ENCODE measurements at places on chromosomes 11 and 22.
A peak's percentile ranks its signal among the peaks of the same experiment; 100 is the strongest.

- H3K4me3 ChIP-seq: peak overlapping the region; percentile 50
- peak overlapping the region; percentile 32 for H3K27ac ChIP-seq
- DNase-seq: peak; percentile 84
- H3K36me3 ChIP-seq: no peaks in the 10 kb centered on the region
- H3K4me1 ChIP-seq: peaks cover 2% of the 10 kb centered on the region
- H3K27me3 ChIP-seq: no peaks in the 10 kb centered on the region
Measured at GRCh38 chr22:42437488-42438292, 5.5 kb upstream of the NFAM1 start.

GRCh38 chr22:37435970-37436603 is 8.8 kb upstream of the ELFN2 start:
- no peak overlapping the region for H3K27ac ChIP-seq
- no peaks in the 10 kb centered on the region for H3K36me3 ChIP-seq
- DNase-seq: no peak
- no peaks in the 10 kb centered on the region for H3K27me3 ChIP-seq

DNA sequence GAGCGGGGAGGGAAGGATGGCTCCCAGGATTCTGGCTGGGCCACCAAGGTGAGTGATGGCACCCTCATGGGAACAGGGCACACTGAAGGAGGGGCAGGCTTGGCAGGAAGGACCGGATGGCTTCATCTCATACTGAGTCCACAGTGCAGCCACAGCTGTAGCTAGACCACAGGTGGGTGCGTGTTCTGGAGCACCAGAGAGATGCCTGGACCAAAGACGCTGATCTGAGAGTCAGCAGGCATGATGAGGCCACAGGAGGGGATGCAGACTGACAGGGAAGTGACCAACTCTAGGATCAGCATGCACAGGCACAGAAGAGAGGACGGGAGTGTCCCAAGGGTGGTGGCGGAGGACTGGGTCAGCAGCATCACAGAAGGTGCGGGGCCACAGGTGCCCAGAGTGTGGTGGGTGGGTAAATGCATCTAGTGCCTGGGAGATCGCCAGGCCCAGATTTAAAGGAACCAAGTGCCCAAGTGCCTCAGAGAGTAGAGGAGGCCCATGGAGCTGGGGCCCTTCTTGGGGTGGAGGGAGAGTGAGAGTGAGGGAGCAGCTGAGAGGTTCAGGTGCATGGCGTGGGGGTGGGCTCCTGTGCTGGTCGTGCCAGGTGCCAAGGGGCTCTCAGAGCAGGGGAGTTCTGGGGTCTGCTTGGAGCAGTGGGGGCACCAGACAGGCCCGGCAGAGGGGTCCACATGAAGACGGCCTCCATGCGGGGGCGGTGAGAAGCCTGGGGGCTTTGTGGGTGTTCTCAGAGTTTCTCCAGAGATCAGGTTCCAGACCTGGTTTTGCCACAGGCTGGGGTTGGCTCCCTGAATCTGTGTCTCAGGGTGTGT is 113.7 kb downstream of the CEP164 start:
- H3K4me3 ChIP-seq: no peak overlapping the region
- no peak for DNase-seq
- H3K4me1 ChIP-seq: no peaks in the 10 kb centered on the region
- no peaks in the 10 kb centered on the region for H3K36me3 ChIP-seq
- H3K27ac ChIP-seq: no peak overlapping the region

- no peaks in the 10 kb centered on the region for H3K4me1 ChIP-seq
- no peaks in the 10 kb centered on the region for H3K27me3 ChIP-seq
- no peaks in the 10 kb centered on the region for H3K36me3 ChIP-seq
- H3K4me3 ChIP-seq: no peak overlapping the region
- DNase-seq: no peak
- H3K27ac ChIP-seq: no peak overlapping the region
Measured at GRCh38 chr11:87901341-87901740, 273.9 kb downstream of the RAB38 start.

- H3K4me3 ChIP-seq: no peak overlapping the region
- H3K27me3 ChIP-seq: no peaks in the 10 kb centered on the region
- DNase-seq: no peak
- no peaks in the 10 kb centered on the region for H3K36me3 ChIP-seq
Measured at GRCh38 chr11:74132833-74133232, 38.0 kb downstream of the C2CD3 start.

GRCh38 chr11:67278135-67278938 is 10.8 kb upstream of the ANKRD13D start:
- H3K4me1 ChIP-seq: peaks cover 8% of the 10 kb centered on the region
- peaks cover 15% of the 10 kb centered on the region for H3K36me3 ChIP-seq
- no peak for DNase-seq
- H3K27ac ChIP-seq: no peak overlapping the region
- H3K27me3 ChIP-seq: no peaks in the 10 kb centered on the region

GRCh38 chr11:60455531-60456042 is at the start of gene MS4A1:
Gene MS4A1, plus strand, starts transcription at chr11:60455847. Its CDS starts 6,528 bp downstream, at chr11:60462375.
- no peak within 1 kb of the TSS for H3K4me3 ChIP-seq
- H3K27me3 ChIP-seq: no peaks in the 10 kb centered on the region
- no peaks in the 10 kb centered on the region for H3K4me1 ChIP-seq
- no peak within 1 kb of the TSS for H3K27ac ChIP-seq
- H3K36me3 ChIP-seq: no peaks in the 10 kb centered on the region
